Smooth muscle cell of bladder (primary cell): ENCODE measurements at places on chromosomes 4 and X. TPM values are rescaled to one million over a fixed set of nuclear protein-coding genes. Genes with fewer than 3 reads are reported as not detected.

P2RY10 gene
- not detected in 2 replicates for total RNA-seq

IGFBP7 gene
- total RNA-seq: 255 and 405 TPM in 2 replicates

YIPF7 gene
- not detected in 2 replicates for total RNA-seq

AFM gene
- not detected in 2 replicates for total RNA-seq

DUSP9 gene
- total RNA-seq: not detected in 2 replicates

NPY2R gene
- under 0.01 TPM in 1 of 2 replicates, not detected in the other for total RNA-seq

FMR1NB gene
- total RNA-seq: 0.14 TPM in 1 of 2 replicates, not detected in the other

ATP2B3 gene
- total RNA-seq: under 0.01 TPM in 1 of 2 replicates, not detected in the other

ING2 gene
- 4.1 and 9.1 TPM in 2 replicates for total RNA-seq
